ENCODE measurements at places on chromosomes 13 and 19.

DNA sequence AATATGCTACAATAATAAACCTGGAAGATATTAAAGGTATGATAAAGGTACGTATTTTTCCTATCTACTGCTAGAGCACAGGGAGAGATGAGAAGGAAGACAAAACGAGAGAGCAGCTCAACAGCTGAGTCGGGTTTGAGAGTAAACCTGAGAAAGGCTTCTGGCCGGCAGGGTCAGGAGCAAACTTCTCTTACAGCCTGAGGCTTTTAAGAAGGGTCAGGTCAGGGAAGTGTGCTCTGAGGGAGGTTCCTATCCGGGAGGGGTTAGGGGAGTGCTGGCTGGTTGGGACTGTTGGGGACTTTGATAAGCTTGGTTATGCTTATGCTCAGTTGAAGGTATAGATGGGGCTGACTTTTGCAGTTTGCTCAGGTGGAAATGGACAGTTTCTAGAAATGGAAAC, 77.7 kb upstream of the PRR20A start:
- DNase-seq, result no peak

DNA sequence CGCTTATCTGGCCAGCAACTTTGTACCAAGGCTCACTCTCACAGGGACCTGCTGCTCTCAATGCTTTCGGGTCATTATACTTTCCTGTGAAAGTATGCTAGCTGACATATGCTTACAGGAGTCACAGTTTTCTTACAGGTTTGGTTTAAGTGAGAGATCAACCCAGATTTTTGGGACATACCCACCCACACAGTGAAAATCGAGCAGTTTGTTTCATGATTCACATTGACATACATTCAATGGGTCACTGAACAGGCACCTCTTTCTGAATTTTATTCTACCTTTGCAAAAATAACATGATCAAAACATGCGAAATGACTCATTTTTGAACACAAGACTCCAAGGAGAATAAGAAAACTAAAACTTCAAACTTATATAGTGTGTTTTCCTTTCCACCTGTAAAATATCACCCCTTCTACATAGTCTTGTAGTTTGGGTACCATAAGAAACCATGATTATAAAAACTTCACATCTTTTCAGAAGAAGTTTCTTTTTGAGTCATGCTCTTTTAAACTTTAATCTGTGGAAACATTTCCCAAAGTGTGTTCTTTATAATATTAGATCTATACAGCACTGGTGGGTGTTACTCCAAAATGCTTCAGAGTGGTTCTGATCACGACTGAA, 44.3 kb upstream of the TEX29 start:
- DNase-seq, result no peak

DNA sequence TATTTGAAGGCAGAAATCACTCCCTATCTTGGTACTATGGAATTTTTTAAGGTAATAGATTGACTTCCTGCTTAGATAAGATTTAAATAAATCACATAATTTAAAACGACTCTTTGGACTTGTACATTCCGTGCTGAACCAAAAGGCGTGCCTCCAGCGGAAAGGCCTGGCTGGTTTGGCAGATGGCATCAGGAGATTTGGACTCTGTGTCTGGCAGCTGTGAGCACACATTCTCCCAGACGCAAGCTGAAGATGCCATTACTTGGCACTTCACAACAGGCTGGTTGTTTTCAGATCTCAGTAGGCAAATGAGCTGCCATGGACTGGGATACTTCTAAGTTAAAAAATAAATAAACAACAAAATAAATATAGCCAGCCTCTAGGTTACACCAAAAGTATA, 104.5 kb upstream of the SLC15A1 start:
- DNase-seq, result no peak

DNA sequence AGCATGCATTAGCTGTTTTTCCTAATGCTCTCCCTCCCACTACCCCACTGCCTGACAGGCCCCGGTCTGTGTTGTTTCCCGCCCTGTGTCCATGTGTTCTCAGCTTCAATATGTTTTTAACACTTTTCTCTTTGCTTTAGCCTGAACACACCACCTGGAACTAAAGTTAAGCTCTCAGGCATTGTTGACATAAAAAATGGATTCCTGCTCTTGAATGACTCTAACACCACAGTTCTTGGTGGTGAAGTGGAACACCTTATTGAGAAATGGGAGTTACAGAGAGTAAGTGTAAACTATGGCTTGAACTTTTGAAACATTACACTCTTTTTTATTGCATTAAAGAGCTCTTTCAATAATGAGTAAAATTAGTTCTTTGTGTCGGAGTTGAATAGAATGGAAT, 70.1 kb downstream of the TDRD3 start:
- no peak for DNase-seq

DNA sequence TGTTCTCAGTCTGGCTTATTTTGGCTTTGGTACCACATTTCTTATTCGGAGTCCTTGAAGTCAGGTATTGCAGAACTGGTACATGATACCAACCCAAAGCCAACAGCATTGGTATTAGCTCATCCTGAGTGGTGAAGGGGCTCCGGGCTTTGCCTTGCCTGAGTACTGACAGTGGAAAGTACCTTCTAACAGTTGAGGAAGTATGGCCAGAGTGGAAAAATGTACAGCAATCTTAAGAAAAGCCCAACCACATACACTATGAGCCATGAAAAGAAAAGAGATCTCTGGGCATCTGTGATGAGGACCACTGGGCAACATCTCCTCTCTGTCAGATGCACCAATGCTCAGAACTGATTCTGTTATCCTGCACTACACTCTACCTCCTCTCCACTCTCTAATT, 8.3 kb downstream of the LCP1 start:
- no peak for DNase-seq

GRCh38 chr13:104071806-104072205, 1005.6 kb upstream of the SLC10A2 start:
- DNase-seq, result no peak

GRCh38 chr13:25214491-25215252, 42.6 kb upstream of the AMER2 start:
- no peak for DNase-seq

GRCh38 chr13:34913040-34913439, 29.0 kb upstream of the NBEA start:
- DNase-seq, result no peak

Measured in GOT3 (cell line).